ENCODE measurements at places on chromosomes 5 and 9.
A peak's percentile ranks its signal among the peaks of the same experiment; 100 is the strongest.

DNA sequence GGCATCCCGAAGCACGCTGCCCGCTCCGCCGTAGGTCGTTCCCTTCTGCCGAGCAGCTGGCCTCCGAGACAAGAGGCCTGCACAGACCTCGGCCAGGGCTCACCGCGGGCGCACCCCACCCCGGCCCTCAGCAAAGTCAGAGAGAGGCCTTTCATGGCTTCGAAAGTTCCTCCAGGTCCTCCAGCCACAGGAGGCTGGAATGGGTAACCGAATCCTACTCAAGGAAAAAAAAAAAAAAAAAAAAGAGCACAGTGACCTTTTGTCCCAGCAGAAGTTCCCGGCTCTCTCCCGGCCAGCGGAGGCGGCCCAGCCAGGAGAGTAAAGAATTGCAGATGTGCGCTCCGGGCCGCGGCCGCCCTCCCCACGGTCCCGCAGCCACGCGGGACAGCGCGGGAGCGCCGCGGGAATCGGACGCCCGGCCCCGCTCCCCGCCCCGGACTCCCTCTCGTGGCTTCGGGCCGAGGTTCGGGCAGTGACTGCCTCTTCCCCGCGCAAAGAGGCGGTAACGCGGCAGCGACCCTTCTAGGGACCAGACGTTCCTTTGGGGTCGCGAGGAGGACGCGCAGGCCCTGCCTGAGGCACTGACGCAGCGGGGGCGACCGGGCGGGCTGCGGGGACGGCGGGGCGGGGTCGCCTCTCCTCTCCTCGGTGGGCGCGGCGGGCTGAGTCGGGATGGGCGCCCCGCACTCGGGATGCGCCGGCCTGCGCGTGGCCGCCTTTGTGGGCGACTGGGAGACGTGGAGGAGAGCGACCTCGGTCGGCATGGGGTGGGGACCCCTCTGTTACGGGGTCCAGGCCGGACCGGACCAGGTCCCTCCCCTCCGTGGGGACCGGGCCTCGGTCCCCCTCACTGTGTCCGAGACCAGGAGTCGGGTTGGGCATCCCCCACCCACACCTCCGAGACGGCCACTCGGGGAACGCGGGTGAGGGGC, 754 bp downstream of the GFPT2 start:
- peak; percentile 65 for DNase-seq

DNA sequence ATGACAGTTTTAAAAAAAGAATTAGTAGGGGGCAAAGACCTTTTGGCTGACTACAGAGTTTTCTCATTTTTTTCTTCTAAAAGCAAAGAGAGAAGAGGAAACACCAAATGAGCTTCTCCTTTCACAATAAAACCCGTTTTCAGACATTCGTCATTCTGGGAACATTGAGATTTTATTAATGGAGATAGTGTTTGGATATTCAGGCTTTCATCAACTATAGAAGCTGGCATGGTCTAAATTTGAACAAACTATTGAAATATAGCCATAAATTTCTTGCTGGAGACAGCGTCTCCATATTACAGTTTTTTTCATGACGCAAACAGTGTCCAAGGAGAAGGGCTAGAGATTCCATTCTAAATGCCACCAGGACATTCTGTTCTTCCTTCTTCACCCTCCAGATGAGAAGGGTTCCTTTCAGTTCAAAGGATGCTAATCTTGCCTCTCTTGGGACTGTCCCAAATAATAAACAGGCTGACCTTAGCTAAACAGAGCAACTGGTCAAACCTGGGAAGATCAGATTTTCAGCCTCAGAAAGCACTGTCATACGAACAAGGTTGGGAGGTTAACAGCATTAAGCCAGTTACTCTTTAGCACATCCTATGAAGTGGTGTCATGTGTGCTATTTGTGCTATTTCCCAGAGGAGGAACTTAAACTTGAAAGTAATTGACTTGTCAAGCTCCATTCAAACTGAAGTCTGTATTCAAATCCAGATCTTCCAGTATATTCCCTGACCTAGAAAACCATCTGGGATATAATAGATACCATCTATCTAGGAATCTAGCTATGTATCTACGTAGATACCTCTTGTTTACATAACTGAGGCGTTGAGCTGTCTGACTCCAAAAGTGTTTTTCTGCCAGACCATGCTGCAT, 125.6 kb downstream of the LPAR1 start:
- no peak for DNase-seq

DNA sequence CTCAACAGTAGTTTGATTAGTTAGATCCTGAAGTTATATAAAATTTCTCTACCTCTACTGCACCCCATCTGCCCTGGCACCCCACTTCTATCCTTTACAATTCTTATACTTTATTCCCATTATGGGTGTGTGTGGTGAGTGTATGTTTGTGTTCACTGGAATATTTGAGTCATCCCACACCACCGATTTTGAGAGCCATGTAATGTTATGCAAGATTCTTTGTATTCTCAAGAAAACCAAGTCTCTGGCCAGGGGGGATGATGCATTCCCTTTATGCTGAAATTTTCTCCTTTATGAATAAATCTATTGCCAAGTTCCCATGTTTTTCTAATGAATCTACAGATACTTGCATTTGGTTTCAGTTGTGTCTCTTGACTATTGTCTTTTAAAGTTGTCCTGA, 266.8 kb downstream of the ARHGEF28 start:
- no peak for DNase-seq

DNA sequence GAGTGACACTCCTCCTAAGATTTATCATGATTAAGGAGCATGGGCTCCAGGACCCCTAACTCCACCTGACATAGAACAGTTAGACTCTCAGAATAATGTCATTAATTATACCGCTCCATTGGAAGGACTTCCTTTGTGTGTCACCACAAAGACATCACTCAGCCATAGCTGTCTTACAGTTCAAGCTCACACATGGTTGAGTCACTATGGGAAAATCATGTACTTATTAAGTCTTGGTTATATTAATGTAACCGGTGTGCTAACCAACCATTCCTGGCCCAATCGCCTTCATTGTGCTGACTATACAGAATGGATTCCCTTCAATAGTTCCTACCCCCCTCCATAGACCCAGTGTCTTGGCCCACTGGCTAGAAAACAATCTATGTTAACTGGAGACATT, 10.9 kb upstream of the MCCC2 start:
- no peak for DNase-seq

Data from right forelimb (tissue), 1 donor.